ENCODE measurements at places on chromosomes 7 and 10. TPM values are rescaled to one million over a fixed set of nuclear protein-coding genes. Genes with fewer than 3 reads are reported as not detected.

Gene GRM3
- not detected for total RNA-seq

Gene CYP2C8
- not detected for total RNA-seq

Gene FGFBP3
- total RNA-seq: 0.08 TPM

Gene TMEM176A
- not detected for total RNA-seq

Gene NUPR2
- not detected for total RNA-seq

Gene PON1
- not detected for total RNA-seq

Gene CPA1
- total RNA-seq: not detected

Gene GIMAP6
- total RNA-seq: not detected

Gene LBX1
- total RNA-seq: not detected

Gene ZNF398
- total RNA-seq: 9.3 TPM

Data from hair follicular keratinocyte (primary cell).